Progenitor cell of endocrine pancreas (in vitro differentiated cells): ENCODE measurements at places on chromosomes 3 and 15. TPM values are rescaled to one million over a fixed set of nuclear protein-coding genes. Genes with fewer than 3 reads are reported as not detected.

DNA sequence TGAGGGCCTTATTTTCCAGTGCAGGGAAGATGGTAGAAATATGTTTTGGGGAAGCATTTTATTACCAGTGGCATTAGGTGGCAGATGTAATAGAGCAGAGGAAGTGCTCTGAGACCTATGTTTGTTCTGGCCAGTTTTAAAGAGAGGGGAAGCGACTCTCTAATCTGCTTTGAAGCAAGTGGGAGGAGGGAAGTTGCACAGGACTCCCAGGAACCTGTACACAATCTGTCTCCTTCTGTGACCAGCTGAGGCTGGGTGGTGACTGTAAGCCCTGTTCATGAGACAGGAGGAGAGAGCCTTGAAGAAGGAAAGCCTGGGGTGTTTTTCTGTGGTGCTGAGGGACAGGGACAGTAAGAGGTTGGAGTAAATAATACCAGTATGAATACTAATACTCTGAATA lies 60.5 kb downstream of the LPP start:
- DNase-seq = no peak

GRCh38 chr3:181887685-181888084 lies 176.0 kb downstream of the SOX2 start:
- DNase-seq = no peak

DNA sequence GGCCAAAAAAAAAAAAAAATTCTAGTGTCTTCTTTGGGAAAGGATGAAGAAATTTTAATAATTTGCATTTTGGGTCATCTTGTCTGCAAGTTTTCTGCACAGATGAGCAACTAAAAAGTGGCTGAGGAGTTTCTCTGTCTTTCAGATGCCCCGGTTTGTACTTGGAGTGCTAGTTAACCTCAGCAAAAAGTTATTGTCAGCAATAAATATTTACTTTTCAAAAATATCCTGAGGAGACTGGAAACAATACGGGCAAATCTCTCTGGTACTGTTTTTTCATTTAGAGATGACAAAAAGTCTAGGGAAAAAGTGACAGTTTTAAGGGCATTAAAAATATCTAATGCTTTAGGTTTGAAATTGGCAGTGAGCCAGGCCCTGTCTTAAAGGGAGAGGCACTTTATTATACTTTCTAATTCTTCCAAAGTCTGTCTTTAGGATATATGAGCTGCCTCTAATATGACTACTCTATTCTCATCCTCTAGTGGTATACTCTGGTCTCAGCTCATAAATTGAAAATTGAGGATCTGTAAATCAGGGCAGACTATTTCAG lies 436.0 kb upstream of the NR2F2 start:
- DNase-seq = no peak

DNA sequence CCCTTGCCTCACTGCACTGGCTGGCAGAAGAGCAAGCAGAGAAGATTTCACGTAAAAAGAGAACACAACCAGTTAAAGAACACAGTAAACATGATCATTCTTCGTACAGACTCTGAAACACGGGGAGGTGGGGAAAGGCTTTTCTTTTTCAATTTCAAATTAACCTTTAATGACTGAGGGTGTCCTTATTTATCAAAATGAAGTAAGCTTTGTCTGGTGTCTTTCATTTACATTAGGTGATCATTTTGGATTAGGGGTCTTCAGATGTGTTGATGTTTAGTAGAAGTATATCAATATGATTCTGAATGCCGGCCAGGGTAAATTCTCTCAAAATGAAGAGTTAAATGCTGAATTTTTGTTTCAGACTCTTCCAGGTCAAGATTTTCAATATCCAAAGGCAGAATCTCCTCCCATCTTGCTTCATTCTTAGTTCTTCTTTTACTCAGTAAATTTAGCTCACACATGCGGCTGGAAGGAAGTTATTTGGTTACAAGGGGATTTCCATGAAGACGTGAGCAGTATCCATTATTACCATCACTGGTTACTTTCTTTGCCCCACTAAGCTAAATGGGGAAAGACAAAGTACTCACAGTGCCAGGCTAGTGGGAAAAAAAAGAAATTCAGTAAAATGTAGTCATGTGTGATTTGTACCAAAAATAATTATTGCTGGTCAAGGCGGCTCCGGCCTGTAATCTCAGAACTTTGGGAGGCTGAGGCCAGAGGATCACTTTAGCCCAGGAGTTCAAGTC lies 272.2 kb upstream of the NR2F2 start:
- no peak for DNase-seq

The PIERCE2 gene
- total RNA-seq = 4.7 and 5.8 TPM in 2 replicates

The CADPS gene
- 145 and 149 TPM in 2 replicates for total RNA-seq

The PIK3R4 gene
- 29.3 and 32.2 TPM in 2 replicates for total RNA-seq
